Daoy (cell line): ENCODE measurements at places on chromosomes 1 and 21.

GRCh38 chr1:161727256-161727924 lies 6.0 kb downstream of the FCRLB start:
- peak; percentile 48 for DNase-seq

DNA sequence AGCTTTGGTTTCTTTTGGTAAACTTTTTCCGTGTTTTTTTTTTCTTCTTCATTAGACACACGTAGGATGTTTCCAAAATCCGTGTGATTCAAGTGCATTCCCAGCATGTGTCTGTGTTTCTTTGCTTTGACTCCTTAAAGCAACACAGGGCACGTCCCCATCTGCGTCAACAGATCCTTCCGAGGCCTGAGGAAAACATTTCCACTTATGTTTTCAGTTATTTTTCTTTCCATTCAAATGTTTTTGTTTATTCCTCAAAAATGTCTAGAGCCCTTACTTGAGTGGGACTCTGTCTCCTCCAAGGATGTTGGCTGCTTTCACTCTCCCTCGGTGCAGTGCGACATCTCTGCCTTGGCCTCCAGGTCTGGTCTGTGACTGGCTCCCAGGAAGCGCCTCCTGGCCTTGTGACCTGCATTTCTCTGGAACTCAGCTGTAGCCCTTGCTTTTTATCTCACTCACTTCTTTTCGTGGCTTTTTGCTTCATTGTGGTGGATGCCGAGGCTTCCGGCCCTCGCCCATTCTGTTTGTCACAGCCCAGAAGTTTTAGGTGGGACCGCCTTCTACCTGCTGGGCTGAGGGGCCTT lies 31.3 kb upstream of the SLC19A1 start:
- DNase-seq: no peak

DNA sequence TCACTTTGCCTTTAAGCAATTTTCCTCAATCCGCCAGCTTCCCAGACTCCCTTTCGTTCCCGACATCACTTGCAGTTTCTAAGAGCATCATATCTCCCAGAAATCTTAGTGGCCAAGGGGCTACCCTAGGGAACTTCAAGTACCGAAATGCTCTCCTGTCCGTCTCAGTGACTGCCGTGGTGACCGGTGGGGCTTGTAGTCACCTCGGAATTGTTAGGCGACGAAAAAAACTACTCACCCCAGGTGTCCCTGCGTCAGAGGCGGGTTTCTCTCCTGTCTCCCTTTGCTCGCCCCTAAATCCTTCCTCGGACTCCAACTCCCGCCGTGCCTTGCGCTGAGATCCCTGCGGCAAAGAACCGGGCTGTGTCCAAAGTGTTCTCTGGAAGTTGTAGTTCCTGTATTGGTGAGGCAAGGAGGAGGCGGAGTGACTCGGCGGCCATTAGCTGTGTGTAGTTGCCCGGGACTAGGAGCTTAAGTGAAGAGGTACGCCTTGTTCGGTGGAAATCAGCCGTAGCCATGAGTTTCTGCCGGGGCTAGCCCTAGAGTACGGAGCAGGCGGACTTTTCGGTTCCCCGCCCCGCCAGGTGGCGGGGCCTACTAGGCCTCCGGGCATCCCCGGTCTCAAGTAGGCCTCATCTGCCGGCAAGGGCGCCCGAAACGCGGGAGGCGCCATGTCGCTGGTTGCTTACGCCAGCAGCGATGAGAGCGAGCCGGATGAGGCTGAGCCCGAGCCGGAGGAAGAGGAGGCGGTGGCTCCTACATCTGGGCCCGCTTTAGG lies at the start of gene PRCC:
PRCC (plus strand) TSS at position 435 of the 778 bp plus-strand sequence; CDS start at position 672, 237 bp downstream.
- DNase-seq: peak; percentile 99

DNA sequence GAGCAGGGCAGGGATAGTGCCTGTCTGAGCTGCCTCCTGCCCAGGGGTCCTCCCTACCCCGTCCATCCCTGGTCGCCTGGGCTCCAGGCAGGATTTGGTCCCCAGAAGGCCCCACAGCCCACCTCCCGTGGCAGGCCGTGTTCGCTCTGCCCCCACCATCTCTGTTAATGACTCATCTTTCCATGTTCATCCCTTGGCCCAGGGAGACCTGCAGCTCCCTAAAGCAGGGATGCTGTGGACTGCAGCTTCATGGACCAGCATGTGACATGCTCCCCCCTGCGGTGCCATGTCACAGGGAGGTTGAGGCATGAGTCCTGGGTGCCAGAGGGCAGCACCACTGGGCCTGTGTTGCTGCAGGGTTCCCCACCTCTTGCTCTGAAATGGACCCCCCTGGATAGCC lies 26.8 kb downstream of the UBASH3A start:
- DNase-seq: no peak

- DNase-seq: no peak
Observed at GRCh38 chr1:203189951-203190352, 3.4 kb upstream of the CHI3L1 start.

GRCh38 chr1:88847643-88848042 lies 43.7 kb downstream of the GTF2B start:
- DNase-seq: no peak

DNA sequence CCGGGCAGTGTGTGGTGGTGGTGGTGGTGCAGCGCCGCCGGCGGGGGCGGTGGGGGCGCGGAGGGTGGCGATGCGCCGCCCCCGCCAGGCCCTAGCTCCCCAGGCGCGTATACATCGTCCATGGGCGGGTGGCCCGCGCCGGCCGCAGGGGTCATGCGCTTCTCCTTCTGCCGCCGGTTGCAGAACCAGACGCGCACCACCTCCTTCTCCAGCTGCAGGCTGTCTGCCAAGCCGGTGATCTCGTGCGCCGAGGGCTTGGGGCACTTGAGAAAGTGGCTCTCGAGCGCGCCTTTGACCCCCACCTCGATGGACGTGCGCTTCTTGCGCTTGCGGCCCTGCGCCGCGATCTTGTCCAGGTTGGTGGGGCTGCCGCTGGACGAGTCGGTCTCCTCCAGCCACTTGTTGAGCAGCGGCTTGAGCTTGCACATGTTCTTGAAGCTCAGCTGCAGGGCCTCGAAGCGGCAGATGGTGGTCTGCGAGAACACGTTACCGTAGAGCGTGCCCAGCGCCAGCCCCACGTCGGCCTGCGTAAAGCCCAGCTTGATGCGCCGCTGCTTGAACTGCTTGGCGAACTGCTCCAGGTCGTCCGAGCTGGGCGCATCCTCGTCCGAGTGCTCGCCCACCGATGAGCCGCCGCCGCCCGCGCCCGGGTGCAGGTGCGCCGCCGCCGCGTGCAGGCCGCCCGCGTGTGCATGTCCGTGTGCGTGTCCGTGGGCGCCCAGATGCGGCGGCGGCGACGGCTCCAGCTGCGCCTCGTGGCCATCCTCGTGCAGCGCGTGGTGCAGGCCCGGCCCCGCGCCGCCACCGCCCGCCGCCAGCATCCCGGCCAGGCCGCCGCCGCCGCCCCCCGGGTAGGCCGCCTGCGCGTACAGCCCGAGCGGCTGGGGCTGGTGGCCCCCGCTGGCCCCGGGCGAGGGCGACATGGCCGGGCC lies 926 bp downstream of the POU3F1 start:
- peak; percentile 74 for DNase-seq

- DNase-seq: no peak
Observed at GRCh38 chr1:221910222-221910621, 168.3 kb upstream of the DUSP10 start.

DNA sequence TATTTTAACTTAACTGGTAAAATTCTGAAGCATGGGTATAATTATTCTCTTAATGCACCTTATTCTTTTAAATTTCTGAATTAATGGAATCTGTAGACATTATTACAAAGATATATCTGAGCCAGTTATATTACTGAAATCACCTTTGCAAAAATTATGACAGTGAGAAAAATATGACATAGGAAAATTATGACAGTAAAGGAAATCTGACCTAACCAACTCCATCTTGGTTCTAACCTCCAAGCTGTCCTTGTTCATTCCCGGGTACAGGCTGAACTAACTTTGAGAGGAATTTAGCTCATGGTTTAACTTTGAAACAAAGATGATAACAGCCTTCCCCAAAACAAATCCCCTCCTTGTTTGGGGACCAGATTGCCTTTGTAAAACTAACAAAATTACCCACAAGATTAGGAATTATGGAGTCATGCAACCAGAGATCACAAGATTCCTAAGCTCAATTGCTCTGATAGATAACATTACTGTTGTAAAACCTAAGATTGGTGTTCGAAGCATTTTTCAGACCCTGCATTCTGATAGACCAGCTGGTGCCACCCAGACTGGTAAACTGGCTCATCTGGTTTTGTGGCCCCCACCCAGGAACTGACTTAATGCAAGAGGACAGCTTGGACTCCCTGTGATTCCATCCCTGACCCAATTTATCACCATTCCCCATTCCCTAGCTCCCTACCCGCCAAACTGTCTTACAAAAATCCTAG lies 9.4 kb upstream of the CD55 start:
- DNase-seq: no peak

DNA sequence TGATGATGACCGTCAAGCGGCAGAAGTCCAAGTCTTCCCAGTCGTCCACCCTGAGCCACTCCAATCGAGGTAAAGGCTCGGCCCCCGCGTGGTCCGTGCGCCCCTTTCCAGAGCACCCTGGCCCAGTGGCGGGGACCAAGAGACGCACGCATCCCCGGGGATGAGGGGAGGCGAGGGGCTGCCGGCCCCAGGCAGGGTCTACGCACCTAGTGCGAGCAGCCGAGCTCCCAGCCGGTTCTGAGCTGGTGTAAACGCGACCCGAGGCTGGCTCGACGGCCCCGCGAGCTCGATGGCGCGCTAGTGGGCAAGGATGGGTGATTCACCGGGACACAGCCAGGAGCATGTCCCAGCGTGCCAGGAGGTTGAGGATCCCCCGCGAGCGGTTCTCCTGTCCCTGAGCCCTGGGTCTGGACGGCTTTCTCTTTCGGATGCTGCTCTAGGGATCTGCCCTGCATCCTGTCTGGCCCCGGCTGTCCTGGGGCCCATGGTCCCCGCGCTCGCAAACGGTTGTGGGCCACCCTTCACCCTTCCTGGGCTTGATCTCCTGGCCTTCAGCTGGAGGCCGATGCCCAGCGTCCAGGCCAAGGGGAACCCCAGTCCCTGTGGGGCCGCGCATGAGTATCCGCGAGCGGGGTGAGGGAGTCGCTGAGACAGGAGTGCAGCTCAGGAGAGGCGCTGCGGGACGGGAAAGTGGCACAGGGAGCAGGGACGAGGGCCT lies 689 bp downstream of the PKP1 start:
- DNase-seq: no peak

- no peak for DNase-seq
Observed at GRCh38 chr21:40765811-40766210, 81.1 kb downstream of the DSCAM start.

DNA sequence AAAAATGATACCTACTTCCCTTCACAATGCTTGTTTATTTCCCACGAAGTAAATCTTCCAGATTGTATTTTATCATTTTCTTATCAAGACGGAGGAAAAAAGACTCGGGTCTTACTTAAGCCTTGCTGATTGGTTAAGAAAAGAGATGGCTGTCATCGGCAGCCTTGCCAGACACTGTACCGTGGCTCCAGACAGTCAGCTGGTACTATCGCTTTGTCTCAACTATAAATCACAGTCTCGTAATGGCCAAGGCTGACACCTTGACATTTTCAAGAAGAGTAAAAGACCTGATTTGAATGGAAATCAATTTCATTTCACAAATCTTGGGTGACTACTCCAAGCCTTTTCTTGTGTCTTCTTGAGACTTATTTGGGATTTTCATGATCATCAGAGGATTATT lies 868.0 kb downstream of the USP25 start:
- no peak for DNase-seq

- DNase-seq: no peak
Observed at GRCh38 chr1:223665592-223666312, at the start of gene CAPN8. Gene CAPN8, minus strand, starts transcription at chr1:223665701. Its CDS starts 55 bp downstream, at chr1:223665646.

- DNase-seq: no peak
Observed at GRCh38 chr1:26373281-26373680, 731 bp upstream of the ZNF683 start.

GRCh38 chr1:233614743-233615521 lies 1.0 kb downstream of the KCNK1 start:
- peak; percentile 22 for DNase-seq

DNA sequence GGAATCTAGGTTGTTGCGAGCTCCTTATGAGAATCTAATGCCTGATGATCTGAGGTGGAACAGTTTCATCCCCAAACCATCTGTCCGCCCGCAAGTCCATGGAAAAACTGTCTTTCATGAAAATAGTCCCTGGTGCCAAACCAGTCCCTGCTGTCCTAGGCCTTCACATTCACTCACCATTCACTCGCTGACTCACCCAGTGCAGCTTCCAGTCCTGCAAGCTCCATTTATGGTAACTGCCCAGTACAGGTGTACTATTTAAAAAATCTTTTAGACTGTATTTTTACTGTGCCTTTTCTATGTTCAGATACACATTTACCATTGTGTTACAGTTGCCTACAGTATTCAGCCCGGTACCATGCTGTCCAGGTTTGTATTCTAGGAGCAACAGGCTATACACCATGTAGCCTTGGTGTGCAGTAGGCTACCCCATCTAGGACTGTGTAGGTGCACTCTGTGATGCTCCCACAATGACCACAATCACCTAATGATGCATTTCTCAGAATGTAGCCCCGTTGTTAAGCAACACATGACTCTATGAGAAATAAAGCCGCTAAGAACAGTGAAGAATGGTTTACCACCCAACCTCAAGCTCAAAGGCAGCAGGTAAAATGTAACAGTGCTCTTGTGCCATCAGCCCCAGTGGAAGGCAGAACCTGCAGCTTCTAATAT lies 2.4 kb downstream of the ECHDC2 start:
- DNase-seq: no peak

DNA sequence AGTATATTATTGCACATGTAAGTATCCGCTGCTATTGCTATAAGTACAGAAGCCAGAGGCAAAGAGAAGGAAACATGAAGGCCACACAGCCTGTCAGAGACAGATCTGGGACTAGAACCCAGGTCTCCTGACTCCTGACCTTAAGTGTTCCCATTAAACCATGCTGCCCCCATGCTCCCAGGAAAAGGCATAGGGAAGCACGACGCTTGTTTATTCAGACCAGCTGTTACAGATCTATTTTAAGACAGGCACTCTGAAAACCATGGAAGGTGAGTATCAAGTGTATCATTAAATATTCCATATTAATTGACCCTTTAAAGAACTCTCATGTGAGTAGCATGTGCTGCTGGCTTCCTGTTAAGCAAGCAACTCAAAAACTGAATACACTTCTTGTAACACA lies 11.4 kb downstream of the VAV3 start:
- DNase-seq: no peak

DNA sequence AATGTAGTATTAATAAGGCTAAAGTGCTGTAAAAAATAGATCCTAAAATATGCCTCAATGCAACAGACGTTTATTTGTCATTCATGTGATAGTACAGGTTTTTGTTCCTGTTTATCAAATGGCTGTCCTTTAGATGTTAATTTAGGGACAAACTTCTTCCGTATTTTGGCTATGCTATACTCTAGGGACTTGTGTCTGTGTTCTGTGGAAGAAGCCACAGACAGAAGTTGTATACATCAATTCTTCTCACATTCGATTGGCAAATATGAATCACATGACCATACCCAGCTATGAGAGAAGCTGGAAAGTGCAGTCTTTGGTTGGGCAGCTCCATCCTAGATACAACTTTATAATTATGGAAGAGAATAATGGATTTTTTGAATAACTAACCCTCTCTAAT lies 232.7 kb upstream of the SNX7 start:
- DNase-seq: no peak

- no peak for DNase-seq
Observed at GRCh38 chr1:93525431-93525830, 77.5 kb downstream of the FNBP1L start.
